ENCODE measurements at places on chromosomes 2 and 18.

DNA sequence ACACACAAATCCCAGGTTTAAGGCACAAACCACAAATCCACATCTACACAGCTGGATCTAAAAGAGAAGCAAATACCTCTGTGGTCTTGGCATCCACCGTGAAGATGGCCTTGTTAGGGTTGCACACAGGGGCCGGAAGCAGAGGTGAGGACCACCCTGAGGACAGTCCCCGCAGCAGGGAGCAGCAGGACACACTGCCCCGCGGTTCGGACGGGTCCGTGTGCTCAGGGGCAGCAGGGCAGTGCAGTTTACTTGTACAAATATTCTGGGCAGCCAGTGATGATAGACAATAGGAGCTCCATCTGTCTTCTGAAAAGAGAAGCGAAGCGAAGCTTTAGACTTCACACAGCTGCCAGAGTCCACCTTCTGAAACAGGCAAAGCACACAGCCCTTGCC, 8.8 kb downstream of the PASK start:
- DNase-seq: no peak

GRCh38 chr2:28165087-28165635, 227.5 kb upstream of the FOSL2 start:
- no peak for DNase-seq

GRCh38 chr2:105184420-105184819, 57.1 kb upstream of the GPR45 start:
- DNase-seq: no peak

DNA sequence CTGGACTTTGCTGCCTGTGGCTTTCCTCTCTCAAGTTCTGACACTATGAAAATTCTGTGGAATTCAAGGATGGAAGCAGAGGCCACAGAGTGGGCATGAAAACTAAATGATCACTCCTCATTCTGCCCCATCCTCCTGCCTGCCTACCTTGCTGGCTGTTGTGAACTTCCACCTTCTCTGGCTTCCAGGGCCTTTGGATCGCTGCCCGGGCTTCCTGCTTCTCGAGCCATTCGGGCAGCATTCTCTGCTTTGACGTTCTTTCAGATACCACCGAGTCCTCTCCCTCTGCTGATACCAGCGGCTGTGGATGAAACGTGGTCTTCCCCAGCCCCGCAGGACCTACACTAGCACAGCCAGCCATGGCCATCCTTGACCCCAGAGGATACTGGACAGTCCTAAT, 327.7 kb upstream of the SLC14A2 start:
- no peak for DNase-seq

DNA sequence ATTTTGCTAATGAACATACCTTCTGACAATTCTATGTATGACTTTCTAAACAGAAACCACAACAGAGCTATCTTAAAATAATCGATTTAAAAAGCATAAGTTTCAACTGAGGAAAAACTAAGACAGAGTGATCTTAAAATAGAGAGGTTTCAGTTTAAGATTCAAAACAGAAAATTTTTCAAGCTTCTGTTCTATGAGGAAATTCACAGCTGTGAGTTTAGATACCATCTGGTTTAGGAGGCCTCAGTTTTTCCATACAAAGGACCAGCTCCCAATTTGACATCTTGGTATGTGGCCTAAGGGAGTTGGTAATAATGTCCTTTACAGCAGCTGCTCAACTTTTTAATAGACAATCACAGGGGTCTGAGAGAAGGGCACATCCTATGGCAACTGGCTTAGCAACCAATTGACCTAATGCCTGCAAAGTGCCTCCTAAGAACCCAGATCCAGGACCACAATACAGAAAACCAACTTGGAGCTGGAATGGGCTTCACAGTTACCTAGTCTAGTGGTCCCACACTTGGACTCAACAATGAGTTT, 39.7 kb downstream of the MDH1 start:
- DNase-seq: no peak

- no peak for DNase-seq
Observed at GRCh38 chr2:112940859-112941625, 30.1 kb downstream of the IL37 start.

DNA sequence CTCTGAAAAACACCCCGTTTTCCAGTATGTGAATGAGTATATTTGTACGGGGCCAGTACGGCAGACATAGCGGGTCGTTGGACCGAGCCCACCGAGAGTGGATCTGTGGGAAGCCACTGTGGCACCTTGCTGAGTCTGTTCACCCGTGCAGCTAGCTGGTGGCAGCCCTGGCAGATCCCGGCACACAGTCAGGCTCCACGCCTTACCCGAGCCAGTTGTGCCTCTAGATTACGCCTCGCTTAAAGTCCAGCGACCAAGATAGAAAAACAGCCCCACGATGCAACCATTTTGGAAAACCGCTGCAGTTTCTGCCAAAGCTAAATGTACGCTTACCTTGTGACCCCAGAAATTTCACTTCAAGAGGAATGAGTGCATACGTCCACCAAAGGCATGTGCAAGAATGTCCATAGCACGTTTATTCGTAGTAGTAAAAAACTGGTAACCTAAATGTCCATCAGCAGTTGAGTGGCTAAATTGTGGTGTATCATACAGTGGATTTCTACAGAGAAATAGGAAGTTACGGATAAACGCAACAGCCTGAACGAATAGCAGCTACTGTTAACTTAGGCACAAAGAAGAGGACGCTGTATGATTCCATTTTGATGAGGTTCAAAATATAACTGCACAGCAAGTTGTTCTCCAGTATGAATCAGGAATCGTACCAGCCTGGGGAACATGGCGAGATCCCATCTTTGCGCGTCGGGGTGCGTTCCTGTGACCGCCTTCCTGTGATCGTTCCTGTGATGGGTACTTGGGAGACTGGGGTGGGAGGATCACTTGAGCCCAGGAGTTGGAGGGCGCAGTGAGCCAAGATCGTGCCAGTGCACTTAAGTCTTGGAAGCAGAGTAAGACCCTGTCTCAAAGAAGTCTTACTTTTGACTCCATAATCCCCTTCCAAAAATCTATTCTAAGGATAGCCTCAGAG, 688 bp upstream of the WDR33 start:
- no peak for DNase-seq

- DNase-seq: no peak
Observed at GRCh38 chr2:65662654-65663432, 230.4 kb upstream of the SPRED2 start.

GRCh38 chr2:181988154-181988924, 2.7 kb downstream of the PPP1R1C start:
- DNase-seq: no peak

DNA sequence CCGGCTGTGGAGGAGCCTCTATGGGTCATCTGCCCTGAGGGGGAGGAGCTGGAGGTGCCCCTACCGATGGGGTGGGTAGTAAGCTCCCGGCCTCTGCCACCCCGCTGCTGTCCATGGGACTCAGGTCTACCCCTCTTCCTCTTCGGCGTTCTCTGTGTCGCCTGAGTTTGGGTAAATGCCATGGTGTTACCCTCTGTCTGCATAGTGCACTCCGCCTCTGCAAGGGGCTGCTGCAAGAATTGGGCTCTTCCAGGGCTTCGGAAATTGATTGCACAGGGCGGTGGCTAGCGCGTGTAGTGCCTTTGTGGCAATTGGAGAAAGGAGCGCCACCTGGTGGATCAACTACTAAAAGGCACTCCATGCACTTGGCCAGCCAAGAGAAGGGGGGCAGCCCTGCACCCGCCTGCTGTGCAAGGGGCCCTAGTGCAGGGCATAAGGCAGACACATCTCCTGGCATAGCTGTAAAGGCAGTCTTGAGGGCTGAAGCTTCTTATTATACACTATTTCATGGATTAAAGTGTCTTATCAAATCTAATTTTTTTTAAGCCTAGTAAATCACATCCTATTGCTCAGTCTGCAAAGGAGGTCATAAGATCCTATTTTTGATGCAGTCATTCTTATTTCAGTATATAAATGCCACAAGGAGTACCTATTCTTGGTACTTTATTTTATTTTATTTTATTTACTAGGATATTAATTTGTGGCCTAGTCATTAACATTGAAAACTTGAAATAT, 308.9 kb downstream of the PDE11A start:
- peak; percentile 84 for DNase-seq

DNA sequence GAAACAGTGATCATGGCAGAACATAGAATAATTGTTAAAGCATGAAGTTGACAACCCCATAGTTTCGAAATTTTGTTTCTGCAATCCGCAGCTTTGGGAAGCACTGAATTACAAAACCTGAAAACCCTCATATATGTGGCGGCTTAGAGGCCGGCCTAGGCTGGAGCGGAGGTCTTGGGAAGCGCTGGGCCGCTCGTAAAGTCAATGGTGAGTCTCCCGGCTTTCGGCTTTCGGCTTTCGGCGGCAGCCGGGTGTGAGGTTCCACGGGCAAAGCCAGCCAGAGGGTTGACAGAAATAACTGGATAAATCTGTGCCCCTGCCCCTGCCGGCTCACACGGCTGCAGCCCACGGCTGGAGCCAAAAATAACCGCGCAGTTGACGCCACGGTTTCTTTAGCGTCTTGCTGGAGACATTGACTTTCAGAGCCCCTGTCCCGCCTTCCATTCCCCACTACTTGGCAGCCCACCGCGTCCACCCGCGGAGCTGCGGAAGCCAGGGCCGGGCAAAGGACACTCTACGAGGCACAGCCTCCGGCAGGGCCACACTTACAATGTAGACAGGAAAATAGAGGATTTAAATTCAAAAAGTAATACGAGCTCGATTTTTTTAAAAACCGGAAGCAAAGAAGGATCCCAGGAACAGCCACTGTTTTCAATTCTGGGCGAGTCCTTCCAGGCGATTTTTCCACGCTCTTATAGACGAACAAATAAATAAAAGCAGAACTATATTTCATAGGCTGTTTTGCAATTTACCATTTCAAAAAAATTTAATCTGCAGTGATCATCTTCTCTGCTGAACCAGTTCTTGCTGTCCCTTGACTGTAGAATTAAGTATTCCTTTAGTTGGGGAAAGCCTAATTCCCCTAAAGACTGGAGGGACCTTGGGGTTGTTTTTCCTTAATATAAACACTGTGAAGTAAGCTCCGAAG, 28.3 kb upstream of the ATP6V1B1 start:
- DNase-seq: no peak

- DNase-seq: no peak
Observed at GRCh38 chr2:212728717-212729116, 190.1 kb upstream of the ERBB4 start.

- DNase-seq: no peak
Observed at GRCh38 chr2:16258350-16258749, 318.0 kb downstream of the MYCN start.

- no peak for DNase-seq
Observed at GRCh38 chr18:27931535-27931934, 245.4 kb downstream of the CDH2 start.

DNA sequence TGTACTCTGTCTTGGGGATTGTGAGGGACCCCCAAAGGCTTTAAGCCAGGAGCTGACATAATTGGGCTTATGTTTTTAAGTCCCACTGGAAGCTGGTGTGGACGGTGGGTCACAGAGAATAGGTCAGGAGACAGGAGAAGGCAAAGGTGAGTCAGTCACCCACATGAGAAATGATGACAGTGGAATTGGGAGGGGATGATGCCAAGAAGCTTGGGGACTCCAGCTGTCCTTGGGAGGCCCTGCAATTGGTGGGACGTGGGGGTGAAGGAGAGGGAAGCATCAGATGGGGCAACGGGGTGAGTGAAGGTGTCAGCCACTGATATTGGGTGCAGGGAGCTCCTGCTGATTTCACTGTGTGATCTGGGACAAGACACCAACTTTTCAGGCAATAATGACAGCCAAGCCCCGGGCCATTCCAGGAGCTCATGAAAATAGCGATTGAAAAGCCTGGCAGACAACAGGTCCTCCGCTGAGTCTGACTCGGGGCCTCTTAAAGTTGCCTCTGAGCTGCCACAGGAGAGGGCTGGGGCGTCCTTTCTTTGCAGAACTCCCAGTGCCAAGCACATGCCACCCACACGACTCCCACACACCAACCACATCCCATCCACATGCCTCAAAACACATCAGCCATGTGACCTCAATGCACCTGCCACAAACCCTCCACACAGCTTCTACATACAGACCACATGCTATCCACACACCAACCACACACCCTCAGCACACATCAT, 13.4 kb downstream of the TNS1 start:
- DNase-seq: no peak

- DNase-seq: peak; percentile 17
Observed at GRCh38 chr2:118013221-118013723, 598 bp downstream of the CCDC93 start.

- no peak for DNase-seq
Observed at GRCh38 chr18:10368456-10369453, 85.7 kb upstream of the APCDD1 start.

GRCh38 chr18:51194604-51195003, 2.9 kb downstream of the MEX3C start:
- no peak for DNase-seq

GRCh38 chr2:197601726-197602125, 73.7 kb downstream of the RFTN2 start:
- no peak for DNase-seq

DNA sequence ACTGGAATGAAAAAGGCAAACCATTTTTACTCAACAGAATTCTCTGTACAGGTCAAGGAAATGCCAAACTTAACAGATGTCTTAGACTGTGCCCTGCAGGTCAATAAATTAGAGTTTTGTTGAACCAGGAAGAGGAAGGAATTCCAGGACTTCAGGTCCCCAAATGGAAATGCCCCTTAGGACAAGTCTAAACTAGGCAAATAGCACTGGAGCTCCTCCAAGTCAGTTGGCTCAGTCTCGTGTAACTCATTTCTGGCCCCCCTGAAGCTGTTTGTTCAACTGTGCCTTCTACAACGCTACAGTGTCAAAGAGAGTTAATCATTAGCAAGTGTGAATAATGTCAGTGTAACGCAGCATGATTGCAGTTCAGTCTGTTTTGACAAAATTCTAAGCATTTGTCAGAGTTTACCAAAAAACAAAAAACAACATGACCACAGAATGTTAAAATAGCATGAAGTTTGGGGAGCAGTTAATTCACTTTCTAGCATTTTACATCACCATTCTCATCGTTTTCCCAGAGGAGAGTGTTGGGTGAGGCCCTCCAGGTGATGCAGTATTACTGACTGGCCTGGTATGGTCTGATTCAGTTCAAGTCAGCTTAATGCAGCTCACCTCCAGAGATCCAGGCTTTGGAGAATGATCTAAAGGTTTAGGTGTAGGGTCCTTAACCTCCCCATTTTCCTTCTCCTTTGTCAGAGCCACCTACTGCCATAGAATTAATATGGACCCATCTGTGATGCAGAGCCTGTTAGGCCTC, 108.1 kb downstream of the AQP4 start:
- no peak for DNase-seq

DNA sequence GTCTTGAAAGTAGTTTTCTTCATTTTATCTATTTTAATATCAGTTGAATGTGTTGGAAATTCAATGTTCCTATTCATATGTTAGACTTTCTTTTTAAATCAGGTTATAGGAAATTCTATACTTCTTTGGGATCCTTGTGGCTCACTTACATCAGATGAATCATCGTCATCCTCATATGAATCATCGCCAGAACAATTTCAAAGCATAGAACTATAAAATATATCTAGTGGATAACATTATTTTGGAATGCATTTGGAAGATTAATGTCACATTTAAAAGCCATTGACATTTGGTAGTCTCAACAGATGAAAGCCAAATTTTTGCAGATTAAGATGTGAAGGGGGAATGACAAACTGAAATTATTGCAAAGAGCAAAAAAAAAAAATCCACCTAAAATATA, 94.1 kb downstream of the FAM161A start:
- no peak for DNase-seq

All from lung microvascular endothelial cell (primary cell).